ENCODE measurements at places on chromosomes 2 and 18. TPM values are rescaled to one million over a fixed set of nuclear protein-coding genes. Genes with fewer than 3 reads are reported as not detected.

DNA sequence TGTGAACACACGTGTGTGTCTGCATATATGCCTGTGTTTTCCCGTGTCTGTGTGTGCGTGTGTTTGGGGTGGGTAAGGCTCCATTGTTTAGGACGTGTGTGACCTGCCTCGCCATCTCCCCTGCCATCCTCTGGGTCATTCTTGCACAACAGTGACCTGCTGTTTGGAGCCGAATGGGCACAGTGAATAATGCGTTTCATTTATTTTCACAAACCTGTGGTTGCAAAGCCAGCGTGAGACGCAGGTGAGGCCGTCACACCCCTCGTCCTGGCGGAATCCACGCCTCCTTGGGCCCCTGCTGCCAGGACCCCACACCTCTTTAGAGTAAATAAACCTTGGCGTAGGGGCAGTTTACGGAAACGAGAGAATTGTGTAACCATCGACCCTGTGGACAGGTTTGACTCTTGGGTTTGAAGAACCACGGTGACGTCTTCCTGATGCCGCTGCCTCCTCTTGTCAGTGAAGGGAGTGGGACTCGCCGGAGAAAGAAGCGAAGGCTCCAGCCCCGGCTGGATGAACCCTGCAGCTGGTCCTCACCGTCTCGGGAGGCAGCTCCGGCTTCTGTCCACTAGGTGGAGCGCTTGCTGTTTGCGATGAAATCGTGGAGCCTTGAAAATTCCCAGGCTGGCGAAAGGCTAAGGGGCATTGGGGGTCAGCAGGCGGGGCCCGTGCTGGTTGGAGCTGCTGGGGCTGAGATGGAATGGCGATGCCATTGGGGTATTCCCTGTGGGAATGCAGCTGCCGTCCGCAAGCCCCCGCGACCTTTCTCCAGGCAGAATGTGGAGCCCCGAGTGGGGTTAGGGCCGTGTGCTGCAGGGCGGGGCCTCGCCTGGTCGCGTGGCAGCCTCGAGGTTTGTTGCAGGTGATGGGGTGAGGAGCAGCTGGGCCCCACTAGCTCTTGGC lies 81.1 kb downstream of the RTP5 start:
- H3K4me3 ChIP-seq = no peak overlapping the region
- no peak overlapping the region for H3K27ac ChIP-seq
- peak; percentile 42 for DNase-seq
- no peaks in the 10 kb centered on the region for H3K36me3 ChIP-seq

DNA sequence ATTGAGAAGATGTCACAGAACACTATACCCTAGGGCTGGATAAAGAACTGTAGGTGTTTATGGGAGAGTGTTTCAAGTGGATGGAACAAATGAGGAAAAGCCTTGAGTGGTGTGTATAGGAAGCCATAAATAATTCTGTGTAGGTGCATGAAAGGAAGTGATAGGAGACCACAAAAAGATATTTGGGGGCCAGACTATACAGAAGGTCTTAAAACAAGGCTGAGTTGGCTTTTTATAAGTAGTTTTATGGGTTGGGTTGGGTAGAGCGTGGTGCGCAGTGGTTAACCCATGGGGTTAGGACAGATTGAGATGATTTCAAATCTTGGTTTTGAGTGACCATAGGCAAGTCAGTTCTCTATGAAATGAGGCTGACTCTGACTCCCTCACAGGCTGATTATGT lies 110.5 kb downstream of the PKP4 start:
- no peak overlapping the region for H3K4me3 ChIP-seq
- H3K36me3 ChIP-seq = no peaks in the 10 kb centered on the region
- H3K27ac ChIP-seq = no peak overlapping the region
- H3K27me3 ChIP-seq = no peaks in the 10 kb centered on the region
- no peaks in the 10 kb centered on the region for H3K4me1 ChIP-seq
- no peak for DNase-seq

ASPRV1 gene
- 1.8 TPM for total RNA-seq

DNA sequence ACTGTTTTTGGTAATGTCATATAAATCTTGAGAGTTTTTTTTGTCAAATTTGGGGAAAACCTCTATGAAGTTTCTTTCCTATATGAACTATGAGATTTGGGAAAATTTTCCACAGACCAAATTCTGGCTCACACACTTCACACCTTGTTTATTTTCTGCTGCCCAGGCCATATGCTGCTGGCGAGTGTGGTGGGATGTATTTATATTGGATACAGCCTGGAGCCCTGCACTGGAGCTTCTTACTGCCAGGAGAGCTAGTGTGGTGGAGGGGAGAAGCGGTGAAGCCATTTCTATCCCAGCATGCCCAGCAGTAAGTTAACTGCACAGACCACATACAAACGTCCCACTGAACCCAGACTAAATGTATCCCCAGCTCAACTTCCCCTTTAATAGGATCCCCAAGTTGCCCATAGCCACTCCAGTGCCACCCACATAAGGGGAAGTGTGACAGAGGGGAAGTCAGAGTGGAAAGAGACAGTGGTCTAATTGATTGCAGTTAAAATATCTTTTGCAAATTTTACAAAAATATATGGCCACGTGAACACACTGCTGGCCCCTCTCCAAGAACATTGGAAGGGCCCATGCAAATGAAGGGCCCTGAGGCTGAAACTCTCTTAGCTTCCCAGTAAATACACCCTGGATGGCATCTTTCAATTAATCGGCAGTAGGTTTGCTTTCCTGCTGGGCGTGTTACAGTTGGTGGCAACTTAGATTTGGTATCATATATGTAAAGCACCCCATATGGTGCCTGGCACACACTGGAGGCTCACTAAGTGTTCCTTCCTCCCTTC lies 146.6 kb upstream of the ITGA6 start:
- no peaks in the 10 kb centered on the region for H3K36me3 ChIP-seq
- no peak overlapping the region for H3K27ac ChIP-seq
- no peaks in the 10 kb centered on the region for H3K4me1 ChIP-seq
- H3K27me3 ChIP-seq = no peaks in the 10 kb centered on the region

GRCh38 chr2:102510791-102511575 lies 38.0 kb downstream of the SLC9A4 start:
- no peaks in the 10 kb centered on the region for H3K36me3 ChIP-seq
- H3K27ac ChIP-seq = no peak overlapping the region
- no peaks in the 10 kb centered on the region for H3K27me3 ChIP-seq
- H3K4me3 ChIP-seq = no peak overlapping the region
- DNase-seq = no peak

DNA sequence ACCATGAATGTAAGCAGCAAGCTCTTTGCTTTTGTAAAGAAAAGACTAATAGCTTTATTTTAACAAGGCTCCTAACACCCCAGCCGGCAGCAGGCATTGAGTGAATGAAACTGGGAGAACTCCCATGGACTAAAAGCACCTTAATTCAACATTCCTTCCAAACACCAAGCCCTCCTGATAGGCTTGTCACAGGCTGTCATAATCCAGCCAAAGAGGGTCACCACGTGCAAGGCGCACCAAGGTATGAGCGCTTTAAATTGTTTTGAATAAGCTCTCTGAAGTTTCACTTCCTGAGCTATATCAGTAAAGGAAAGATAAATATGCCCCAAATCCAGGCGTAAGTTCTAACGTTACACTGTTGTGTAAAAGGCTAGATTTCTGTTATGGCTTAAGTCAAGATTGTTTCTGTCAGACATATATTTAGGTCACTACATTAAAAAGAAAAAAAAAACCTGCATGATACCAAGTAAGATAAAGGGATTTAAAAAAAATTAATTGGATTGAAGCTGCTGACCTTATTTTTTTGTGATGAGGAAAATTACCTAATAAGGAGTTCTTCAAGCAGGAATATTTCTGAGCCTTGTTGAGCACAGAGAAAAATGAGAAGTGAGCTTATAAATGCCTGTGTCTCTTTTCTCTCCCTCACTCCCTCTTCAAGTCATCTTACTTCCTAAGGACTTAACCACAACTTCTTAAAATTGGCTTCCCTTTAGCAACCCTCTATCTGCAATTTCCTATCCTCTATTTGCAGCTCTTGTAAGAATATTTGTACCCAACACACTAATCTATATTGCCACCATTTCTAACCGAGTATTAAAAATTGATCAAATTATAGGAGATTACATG lies 136.1 kb upstream of the NRP2 start:
- H3K27ac ChIP-seq = no peak overlapping the region
- no peaks in the 10 kb centered on the region for H3K27me3 ChIP-seq
- DNase-seq = no peak
- H3K36me3 ChIP-seq = no peaks in the 10 kb centered on the region
- no peak overlapping the region for H3K4me3 ChIP-seq

GRCh38 chr2:18589354-18589753 lies at the start of gene NT5C1B:
Gene NT5C1B (minus strand): TSS chr2:18589569. CDS start chr2:18589468, 101 bp downstream.
- no peak within 1 kb of the TSS for H3K4me3 ChIP-seq
- H3K27me3 ChIP-seq = no peaks in the 10 kb centered on the region
- no peak within 1 kb of the TSS for H3K27ac ChIP-seq
- H3K4me1 ChIP-seq = no peaks in the 10 kb centered on the region

DNA sequence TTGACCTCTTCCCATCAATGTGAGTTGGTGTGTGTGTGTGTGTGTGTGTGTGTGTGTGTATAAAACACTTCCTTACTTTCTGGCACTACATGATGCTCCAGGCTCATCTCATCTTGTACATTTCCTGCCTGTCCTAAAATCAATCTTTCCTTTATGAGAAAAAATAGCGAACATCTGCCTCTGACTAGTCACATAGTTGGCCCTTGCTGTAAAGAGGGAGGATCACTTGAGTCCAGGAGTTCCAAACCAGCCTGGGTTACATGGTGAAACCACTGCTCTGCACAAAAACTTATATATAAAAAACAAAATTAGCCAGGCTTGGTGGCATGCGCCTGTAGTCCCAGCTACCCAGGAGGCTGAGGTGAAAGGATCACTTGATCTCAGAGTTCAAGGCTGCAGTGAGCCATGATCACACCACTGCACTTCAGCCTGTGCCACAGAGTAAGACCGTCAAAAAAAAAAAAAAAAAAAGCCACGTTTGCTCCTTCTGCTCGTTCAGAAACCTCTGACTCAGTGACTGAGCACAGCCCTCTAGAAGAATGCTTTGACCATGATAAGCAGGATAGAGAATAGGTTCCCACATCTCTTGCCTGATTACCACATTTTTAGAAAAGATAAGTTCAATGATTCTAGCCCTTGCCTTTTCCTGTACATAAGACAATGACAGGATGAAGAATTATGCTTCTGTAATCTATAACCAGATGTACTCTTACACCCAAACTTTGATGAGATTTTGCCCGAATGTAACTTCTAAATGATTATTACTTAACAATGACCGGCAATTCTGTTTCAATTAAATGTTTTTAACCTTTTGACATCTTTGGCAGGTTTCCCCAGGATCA lies 45.2 kb upstream of the ST3GAL5 start:
- H3K4me1 ChIP-seq = no peaks in the 10 kb centered on the region
- H3K27ac ChIP-seq = no peak overlapping the region
- H3K36me3 ChIP-seq = no peaks in the 10 kb centered on the region
- H3K27me3 ChIP-seq = no peaks in the 10 kb centered on the region

DNA sequence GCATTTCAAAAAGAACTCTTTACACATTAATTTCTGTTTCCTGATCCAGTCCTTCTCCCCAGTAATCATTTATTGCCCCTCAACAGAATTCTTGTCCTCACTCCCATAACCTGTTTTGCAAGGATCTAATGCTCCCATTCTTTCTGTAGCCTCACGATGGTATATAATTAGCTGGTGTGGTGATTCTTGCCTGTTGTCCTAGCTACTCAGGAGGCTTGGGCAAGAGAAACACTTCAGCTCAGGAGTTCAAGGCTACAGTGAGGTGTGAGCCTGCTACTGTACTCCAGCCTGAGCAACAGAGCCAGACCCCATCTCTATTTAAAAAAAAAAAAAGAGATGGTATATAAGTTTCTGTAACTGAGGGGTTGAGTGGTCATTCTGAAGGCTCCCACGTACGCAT lies 7.7 kb upstream of the TRAPPC8 start:
- H3K27ac ChIP-seq = no peak overlapping the region
- no peak for DNase-seq
- no peaks in the 10 kb centered on the region for H3K36me3 ChIP-seq
- no peak overlapping the region for H3K4me3 ChIP-seq

- H3K36me3 ChIP-seq = peaks cover 13% of the 10 kb centered on the region
- no peak overlapping the region for H3K4me3 ChIP-seq
Observed at GRCh38 chr2:218275371-218276072, 5.2 kb downstream of the PNKD start.

DNA sequence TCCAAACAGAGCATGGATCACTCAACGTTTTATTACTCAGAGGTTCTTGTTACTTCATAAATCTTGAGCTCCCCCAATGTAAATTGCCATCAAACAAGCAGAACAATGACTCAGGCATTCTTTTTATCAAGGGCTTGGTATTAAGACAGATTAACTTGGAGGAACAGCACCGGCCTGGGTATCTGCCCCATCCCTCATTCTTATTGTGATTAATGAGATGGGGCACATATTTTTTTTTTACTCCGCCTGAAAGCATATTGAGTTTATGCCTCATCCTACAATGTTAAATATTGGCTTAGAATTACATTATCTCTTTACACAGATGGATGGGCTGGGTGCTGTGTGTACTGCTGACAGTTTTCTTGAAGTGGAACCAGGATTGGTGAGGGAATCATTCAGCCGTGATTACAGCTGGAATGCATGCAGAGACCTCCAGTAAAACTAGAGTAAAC lies 387.3 kb downstream of the CLIP4 start:
- DNase-seq = no peak
- H3K4me1 ChIP-seq = no peaks in the 10 kb centered on the region
- H3K4me3 ChIP-seq = no peak overlapping the region
- no peaks in the 10 kb centered on the region for H3K36me3 ChIP-seq
- no peaks in the 10 kb centered on the region for H3K27me3 ChIP-seq
- no peak overlapping the region for H3K27ac ChIP-seq

DNA sequence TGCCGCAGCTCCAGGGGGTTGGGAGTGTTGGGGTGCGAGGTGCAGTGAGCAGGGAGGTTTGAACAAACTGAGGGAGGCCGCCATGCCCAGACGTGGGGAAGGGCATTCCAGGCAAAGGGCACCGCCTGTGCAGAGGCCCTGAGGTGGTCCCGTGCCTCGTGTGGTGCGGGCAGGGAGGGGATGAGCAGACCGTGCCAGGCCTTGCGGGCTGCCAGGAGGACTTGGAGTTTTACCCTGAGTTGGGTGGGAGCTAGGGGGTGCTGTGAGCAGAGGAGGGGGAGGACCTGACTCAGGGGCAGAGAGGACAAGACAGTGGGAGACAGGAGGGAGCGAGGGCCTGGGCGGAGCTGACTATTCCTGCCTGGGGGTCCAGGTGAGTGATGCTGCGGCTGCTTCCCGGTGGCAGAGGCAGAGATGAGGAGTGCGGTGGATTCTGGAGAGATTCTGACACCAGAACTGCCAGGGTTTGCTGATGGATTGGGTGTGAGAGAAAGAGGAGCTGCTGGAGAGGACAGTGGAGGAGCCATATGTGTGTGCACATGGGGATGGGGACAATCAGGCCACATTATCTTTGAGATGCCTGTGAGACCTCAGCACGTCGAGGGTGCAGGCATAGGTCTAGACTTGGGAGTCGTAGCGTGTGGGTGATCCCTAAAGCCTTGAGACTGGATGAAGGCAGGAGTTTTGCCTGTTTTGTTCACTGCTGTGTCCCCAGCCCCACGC lies 23.4 kb downstream of the ZAP70 start:
- no peaks in the 10 kb centered on the region for H3K4me1 ChIP-seq
- no peak for DNase-seq
- H3K27me3 ChIP-seq = no peaks in the 10 kb centered on the region
- no peak overlapping the region for H3K4me3 ChIP-seq

- H3K27ac ChIP-seq = no peak overlapping the region
- H3K4me1 ChIP-seq = no peaks in the 10 kb centered on the region
- H3K36me3 ChIP-seq = no peaks in the 10 kb centered on the region
Observed at GRCh38 chr2:163455815-163456214, 280.0 kb downstream of the FIGN start.

KCNJ3 gene
- 1.6 TPM for total RNA-seq
